Ammon's horn (tissue), 1 donor: ENCODE measurements at places on chromosomes 16 and 17.

DNA sequence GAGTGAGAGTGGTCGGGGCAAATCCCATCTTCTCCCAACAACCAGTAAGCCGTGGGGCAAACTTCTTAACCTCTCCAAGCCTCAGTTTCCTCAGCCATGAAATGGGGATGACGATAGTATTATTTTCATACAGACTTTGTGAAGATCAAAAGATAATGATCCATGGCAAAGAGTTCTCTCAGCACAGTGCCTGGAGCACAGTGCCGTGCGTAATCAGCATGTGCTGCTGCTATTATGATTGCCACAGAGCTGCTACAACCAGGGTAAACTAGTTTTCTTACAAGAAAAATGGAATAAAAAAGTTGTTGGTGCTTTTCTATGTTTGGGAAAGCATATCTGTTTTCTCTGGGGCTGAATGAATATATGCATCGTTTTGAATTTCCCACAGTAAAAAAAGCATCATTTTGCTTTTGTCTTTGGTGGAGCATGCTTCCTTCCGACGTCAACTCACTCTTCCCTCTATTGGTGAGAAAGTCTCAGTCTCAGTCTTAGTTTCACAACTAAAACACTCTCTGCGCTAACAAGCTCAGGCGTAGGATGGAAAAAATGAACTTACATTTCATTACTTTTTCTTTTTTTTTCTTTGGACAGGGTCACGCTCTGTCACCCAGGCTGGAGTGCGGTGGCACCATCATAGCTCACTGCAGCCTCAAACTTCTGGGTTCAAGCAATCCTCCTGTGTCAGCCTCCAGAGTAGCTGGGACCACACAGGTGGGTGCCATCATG lies 37.2 kb downstream of the CDK5R1 start:
- no peak for DNase-seq

DNA sequence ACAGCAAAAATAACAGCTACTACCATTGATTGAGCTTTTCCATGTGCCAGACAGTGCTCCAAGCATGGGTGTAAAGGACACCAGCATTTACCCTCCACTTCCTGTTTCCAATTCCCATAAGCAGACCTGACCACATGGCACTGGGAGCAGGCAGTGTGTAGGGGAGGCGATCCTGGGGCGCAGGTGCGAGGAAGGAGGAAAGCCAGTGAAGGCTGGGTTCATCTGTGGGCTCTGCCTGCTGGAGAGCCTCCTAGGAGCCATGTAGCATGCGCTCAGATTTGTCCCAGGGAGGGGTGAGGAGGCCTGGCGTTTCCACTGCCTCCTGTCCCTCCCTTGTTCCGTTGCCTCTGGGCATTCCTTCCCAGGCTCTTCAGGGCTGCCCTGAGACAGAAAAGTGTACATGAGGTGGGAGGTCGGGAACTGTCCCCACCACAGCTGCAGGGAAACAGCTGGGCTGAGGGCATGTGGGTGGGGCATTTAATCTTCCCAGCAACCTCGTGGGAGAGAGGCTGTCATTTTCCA lies 56.6 kb downstream of the SNX20 start:
- no peak for DNase-seq

- DNase-seq, result peak; percentile 76
These were observed at the start of gene C16orf89 for GRCh38 chr16:5065813-5066212. Gene C16orf89, minus strand, starts transcription at chr16:5065956. Its CDS starts 48 bp downstream, at chr16:5065908.

- DNase-seq, result no peak
These were observed 84.7 kb downstream of the PLCG2 start for GRCh38 chr16:81863630-81864352.

DNA sequence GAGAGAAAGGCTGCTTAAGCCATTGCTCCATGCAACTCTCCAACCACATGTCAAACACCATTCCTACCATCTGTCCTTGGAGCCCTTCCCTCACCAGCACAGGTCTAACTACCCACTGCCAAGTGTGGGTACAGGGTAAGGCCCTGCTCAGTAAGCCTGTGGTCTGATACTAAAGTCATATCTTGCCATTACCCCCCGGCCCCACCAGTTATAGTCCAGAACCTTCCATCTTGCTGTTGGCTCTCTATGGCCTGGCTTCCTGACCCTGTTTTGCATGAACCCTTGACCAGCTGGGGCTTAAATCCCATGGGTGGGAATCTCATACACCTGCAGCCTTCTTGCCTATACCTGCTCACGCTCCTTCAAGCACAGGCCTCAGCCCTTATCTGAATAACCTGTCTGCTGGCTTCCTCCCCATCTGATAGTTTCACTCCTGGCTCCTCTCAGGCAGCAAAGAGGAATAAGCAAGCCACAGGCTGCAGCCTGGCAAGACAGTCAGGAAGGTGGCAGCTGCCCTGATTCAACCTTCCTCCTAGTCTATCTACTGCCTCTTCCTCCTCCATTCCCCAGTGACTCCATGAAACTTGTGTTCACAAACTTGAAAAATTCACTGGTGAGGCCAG lies 64.1 kb downstream of the ZFHX3 start:
- no peak for DNase-seq
